ENCODE measurements at places on chromosomes 5 and 9.

GRCh38 chr5:109558952-109559351 is 130.8 kb upstream of the MAN2A1 start:
- DNase-seq, result no peak

GRCh38 chr5:57988813-57989212 is 471.1 kb downstream of the PLK2 start:
- DNase-seq, result no peak

DNA sequence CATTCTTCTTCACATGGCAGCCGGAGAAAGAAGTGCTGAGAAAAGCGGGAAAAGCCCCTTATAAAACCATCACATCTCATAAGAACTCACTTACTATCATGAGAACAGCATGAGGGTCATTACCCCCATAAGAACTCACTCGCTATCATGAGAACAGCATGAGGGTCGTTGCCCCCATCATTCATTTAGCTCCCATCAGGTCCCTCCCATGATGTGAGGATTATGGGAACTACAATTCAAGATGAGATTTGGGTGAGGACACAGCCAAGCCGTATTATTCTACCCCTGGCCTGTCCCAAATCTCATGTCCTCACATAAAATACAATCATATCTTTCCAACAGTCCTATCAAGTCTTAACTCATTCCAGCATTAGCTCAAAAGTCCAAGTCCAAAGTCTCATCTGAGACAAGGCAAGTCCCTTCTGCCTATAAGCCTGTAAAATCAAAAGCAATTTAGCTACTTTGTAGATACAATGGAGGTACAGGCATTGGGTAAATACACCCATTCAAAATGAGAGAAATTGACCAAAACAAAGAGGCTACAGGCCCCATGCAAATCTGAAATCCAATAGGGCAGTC is 79.1 kb downstream of the MROH2B start:
- no peak for DNase-seq

DNA sequence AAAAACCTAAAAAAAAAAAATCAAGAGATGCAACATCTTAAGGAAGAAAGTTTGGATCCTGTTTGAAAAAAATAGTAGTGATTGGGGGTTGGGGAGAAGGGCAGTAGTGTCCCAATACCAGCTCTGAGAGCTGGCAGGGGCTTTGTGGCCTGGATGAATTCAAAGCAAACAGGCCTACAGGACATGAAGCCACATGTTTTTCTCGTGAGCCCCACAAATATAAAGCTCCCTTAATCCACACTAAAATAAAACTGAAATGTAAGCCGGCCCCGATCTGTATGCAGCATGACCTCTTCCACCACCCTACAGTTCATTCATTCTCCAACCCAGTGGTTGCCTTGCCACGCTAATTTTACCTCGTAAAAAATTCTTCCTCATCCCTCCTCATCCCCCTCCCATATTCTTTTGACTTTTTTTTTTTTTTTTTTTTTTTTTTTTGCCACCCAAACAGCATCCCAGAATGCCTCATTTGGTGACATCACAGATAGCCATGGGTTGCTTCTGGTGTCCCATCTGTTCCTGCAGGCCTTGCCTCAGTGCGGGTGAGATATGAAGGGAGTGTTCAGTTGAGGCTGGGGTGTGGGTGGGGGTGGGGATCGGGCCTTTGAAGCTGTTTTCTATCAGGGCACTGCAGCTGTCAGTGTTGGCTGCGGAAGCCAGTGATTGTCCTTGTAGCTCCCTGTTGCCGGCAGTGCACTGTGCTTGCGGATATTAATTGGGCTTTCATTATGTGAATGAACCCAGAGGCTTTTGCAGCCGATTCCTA is 81.6 kb upstream of the NFIB start:
- DNase-seq, result no peak

GRCh38 chr9:34744295-34745221 is 34.6 kb upstream of the CCL21 start:
- no peak for DNase-seq

GRCh38 chr5:66609615-66610014 is 13.4 kb downstream of the MAST4 start:
- no peak for DNase-seq

DNA sequence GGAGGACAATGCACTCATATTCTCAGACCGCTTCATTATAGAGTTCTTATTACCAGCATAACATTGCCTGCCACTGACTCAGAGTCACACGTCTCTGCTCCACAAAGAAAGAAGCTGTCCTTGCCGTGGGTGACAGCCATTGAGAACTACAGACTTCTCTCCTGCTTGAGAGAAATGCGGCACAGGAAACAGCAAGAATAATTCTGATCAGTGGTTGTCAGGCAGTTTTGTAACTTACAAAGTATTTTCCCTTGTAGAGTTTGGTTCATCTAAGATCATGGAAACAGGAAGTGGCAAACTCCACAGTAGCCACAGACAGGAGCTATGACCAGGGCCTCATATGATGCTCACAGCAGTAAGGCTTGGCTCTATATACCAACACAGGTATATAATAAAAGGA is 47.0 kb downstream of the KCNV2 start:
- no peak for DNase-seq

DNA sequence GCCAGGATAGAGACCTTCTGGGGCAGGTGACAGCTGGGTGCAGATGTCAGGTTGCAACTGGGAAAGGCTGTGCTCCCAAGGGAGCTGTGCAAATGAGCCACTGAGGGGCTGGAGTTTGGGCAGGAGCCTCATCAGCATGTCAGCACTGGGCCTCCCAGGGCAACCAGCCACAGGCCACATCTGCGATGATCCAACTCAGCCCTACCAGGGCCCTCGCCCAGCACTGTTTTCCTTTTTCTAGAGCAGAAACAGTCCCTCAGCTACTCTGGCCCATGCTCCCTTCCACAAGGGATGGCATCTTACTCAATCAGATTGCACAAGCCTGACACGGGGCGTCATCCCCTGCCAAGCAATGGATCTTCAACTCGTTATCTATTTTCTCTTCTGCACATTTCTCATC is 24.8 kb downstream of the NIPAL4 start:
- DNase-seq, result no peak

DNA sequence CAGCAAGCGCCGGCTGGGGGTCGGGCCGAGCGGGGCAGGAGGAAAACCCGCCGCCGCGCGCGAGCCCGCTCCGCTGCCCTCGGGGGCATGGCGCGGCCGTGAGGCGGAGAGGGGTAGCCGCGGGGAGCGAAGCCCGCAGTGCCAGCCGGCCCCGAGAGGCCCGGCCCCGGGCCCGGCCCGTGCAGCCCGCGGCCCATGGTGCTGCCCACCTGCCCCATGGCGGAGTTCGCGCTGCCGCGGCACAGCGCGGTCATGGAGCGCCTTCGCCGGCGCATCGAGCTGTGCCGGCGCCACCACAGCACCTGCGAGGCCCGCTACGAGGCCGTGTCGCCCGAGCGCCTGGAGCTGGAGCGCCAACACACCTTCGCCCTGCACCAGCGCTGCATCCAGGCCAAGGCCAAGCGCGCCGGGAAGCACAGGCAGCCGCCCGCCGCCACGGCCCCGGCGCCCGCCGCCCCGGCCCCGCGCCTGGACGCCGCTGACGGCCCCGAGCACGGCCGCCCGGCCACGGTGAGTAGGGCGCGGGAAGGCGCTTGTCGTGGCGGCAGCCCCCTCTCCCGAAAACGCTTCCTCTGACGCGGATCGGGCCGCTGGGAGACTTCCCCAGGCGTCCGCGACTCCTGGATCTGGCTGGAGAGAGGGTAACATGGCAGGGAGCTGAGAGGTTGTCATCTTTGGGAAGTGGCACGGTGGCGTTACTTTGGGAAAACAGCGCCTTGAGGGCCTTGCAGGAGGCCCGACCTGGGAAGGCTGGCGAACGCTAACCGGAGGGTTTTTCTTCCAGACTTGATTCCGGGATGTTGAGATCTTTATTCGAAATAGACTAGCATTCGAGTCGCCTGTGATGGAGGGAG is 523 bp downstream of the MAML1 start:
- DNase-seq, result peak; percentile 38

- DNase-seq, result no peak
Observed at GRCh38 chr5:159469496-159470372, 139.4 kb upstream of the IL12B start.

- DNase-seq, result no peak
Observed at GRCh38 chr9:2196757-2197156, 181.6 kb downstream of the SMARCA2 start.

DNA sequence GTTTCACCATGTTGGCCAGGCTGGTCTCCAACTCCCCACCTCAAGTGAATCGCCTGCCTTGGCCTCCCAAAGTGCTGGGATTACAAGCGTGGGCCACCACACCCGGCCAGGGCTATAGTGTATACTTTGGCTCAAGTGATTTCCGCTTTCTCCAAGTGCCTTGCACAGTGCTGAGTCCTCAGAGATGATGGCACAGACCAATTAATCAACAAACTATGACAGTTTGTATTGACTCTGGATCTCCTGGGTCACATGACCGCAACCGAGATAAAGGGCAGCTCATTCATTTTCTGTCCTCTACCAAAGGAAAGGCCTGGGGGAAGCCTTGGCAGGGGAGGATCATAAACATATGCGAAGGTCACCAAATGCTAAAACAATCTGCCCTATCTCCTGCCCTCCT is 11.4 kb upstream of the LARP1 start:
- no peak for DNase-seq

GRCh38 chr9:18526685-18527084 is 52.7 kb downstream of the ADAMTSL1 start:
- DNase-seq, result no peak

DNA sequence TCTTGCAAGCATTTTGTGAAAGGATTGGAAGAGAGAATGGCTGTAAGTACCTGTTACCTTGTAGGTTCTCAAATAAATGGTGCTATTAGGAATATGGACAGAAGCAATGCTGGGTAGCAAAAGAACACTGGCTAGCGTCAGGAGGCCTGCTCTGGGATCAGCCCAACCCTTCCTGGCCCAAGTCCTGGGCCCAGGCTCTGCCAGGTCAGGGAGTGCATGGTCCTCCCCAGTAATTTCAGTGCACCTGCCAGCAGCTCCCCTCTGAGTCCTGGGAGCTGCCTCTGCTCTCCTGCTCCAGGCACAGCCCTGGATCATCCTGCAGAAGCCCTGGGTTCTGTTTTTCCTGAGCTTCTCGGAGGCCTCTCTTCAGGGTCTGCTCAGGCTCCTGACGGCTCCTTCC is 89.5 kb upstream of the ARAP3 start:
- DNase-seq, result no peak

GRCh38 chr5:67520161-67520908 is 323.7 kb upstream of the CD180 start:
- no peak for DNase-seq

DNA sequence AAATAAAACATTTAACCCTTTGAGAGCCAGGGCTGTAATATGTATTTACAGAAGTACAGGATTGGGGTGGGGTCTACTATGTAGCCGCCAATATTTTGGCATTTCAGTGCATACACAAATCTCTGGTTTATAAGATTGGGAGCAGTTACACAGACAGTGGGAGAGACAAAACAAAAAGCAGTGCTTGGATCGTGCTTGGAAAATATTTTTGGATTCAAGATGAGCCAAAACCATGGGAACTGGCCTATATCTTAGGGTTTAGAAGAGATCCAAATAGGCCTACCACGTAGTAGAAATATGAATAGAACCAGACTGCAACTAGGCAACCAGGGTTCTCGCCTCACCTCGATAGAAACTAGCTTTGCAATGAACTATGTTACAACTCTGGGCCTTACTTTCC is 169.6 kb downstream of the SLC12A2 start:
- DNase-seq, result no peak

GRCh38 chr5:170631466-170632195 is 127.8 kb downstream of the KCNIP1 start:
- no peak for DNase-seq

GRCh38 chr9:72315510-72316311 is 49.3 kb downstream of the ZFAND5 start:
- no peak for DNase-seq

DNA sequence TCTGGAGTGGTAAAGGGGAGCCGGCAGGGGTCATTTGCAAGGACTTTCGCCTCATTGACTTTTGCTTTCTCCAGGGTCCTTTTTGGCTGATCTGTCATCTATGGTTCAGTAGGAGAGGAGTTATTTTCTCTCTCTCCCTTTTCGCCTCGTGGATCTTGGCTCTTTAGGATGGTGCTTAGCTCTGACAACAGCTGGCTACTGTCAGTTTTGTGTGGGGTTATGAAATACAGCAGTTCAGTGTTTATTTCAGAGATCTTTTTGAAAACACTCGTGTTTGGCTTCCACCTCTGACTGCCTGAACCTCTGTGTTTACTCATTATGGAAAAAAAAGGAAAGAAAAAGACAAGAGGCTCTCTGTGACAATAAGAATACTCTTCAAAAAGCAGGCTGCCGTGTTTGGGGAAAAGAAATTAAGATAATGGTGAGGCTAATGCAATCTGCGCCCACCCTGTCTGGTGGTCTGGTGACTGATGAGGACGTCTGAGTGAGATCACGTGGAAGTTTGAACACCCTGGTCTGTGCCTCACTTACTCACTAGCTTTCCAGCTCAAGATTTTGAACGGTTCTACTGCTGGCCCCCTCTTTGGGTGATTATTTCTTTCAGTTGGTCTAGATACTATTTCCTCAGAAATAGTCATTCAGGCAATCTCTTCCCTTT is 567.7 kb downstream of the CAAP1 start:
- DNase-seq, result no peak

- DNase-seq, result no peak
Observed at GRCh38 chr5:163303718-163304117, 133.7 kb upstream of the CCNG1 start.

DNA sequence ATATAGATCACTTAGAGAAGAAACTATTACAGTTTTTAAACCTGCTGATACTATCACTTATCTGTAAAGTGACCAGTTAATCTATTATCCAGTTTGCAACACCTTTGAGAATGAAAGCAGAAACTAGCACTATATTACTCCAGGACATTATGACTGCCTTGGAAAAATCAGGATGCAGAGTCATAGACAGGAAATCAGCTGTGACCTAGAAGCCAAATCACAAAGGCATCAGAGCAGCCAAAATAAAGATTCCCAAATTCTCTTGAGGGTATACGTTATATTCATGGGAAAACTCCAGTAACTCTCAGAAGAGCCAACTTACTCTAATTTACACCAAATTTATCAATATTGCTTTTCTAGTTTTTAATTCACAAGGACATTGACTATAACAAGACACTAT is 49.9 kb downstream of the CDO1 start:
- DNase-seq, result no peak

GRCh38 chr9:121886759-121887485 is 206.2 kb downstream of the TTLL11 start:
- no peak for DNase-seq

DNA sequence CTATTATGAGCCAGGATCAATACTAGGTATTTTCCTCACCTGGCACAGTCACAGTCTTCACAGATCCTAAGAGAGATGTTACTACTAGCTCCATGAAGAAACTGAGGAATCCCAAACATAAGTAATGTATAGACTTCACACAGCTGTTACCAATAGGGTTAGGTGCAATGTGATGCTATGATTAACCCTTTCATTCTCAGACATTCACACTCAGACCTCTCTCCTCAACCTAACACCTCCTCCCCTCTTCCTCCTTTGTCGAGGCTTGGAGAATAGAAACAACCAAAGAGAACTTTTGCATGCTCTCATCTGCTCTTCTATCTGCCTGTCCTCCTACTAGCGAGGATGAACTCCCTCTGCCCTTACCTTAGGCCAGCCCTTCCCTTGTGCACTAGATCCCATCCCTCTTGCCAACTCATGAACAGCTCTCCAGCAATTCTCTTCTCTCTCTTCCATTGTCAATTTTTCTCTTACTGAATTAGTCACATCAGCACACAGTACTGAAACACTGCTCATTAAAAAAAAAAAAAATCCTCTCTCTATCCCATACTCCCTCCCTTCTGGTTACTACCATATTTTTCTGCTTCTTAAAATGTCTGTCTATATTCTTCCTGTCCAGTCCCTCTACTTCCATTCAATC is 47.7 kb downstream of the MAPKAP1 start:
- DNase-seq, result no peak
